Activated naive CD8-positive, alpha-beta T cell treated with anti-CD3 and anti-CD28 coated beads, Interleukin-2, amount 10 ng/mL, durations not matched to agents 7 days and 5 days (primary cell): ENCODE measurements at places on chromosomes 6 and 20. TPM values are rescaled to one million over a fixed set of nuclear protein-coding genes. Genes with fewer than 3 reads are reported as not detected.

Gene SYNCRIP
- total RNA-seq = 94.4 TPM

Gene KIF13A
- 0.54 TPM for total RNA-seq

Gene OR2H1
- total RNA-seq = not detected

Gene MACROD2
- total RNA-seq = not detected

Gene PTGIS
- total RNA-seq = 0.37 TPM

Gene TFAP2D
- total RNA-seq = not detected

DNA sequence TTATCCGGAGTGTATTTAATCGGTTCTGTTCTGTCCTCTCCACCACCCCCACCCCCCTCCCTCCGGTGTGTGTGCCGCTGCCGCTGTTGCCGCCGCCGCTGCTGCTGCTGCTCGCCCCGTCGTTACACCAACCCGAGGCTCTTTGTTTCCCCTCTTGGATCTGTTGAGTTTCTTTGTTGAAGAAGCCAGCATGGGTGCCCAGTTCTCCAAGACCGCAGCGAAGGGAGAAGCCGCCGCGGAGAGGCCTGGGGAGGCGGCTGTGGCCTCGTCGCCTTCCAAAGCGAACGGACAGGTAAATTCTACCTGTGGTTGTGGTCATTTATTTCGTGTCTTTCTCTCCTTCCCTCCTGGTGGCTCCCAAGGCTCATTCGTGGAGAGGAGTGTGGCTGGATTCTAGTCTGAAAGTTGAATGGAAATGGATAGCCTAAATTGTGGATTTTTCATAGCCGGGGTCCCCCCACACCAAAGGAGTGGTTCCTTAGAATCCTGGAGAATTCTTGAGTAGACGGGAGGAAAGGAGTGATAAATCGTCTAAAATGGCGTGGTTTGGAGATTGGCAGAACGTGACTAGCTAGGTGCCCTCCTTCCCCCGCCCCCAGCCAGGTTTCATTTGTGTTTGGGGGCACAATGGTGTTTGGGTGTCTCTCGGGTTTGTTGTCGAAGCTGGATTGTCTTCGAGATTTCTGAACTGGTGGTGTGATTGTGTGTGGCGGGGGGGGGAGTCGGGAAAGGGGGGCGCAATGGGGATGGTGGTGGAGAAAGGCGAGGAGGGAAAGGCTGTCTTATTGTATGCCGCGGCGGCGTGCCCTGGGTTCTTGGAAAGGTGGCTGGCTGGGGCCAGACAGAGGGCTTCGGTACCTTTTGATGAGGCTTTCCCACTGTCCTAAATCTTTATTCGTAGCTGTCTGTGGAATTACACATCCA, 673 bp downstream of the MARCKS start:
- H3K4me1 ChIP-seq = peaks cover 18% of the 10 kb centered on the region
- H3K27ac ChIP-seq = no peak overlapping the region
- H3K4me3 ChIP-seq = no peak overlapping the region
- no peaks in the 10 kb centered on the region for H3K36me3 ChIP-seq
- peaks cover 55% of the 10 kb centered on the region for H3K27me3 ChIP-seq

DNA sequence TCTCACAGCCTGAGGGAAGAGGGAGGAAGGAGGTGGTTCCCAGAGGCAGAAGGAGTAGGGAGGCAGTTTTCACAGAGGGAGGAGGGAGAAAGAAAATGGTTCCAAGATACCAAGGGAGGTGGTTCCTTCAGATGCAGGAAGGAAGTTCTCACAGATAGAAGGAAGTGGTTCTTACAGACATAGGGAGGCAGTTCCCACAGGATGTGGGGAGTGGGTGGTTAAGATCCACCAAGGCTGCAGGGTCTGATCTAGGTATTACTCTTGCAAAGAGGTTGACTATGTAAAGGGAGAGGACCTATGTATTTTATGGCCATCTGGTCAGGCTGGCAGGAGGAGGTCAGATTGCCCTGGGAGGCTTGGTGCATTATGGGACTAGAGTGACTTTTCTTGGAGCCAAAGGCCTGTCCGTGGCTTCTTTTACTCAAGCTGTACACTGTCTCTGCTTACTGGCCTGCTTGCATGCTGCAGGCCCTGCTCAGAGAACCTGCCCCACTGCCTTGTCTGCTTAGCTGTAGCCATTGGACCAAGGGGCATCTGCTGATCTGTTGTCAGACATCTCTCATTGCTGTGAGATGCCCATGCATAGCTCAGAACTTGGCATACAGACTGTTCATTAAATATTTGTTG, 283.7 kb downstream of the DHX35 start:
- peaks cover 19% of the 10 kb centered on the region for H3K27me3 ChIP-seq
- peaks cover 26% of the 10 kb centered on the region for H3K4me1 ChIP-seq
- H3K27ac ChIP-seq = peak overlapping the region; percentile 66
- peak; percentile 36 for DNase-seq

DNA sequence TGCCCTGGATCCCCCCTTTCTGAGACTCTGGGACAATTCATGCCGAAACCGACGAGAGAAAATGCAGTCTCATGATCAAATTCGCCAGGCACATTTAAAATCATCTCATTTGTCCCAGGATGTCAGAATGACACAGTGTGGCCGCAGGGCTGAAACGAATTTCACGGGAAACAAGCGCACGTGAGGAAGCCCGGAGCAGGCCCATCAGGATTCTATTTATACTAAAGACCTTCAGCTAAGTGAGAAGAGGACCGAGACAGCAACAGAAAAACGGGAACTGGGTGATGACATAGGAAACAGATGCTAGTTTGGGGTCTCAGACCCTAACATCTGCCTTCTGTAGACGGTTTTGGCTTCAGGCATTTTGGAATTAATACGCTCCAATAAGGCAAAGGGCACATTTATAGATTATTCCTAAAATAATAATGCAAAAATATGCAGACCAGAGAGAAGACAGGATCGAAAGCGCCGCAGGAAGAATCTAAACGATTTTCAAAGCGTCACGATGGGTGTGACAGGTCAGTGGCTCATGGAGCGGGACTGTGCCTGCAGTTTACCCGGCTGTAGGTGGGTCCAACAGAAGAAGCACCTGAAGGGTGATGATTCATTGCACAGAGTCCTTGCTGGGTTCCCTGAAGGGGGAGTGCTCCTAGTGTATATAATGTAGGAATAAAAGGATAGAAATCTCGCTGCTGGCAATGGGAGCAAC, 80.8 kb upstream of the MPC1 start:
- H3K27ac ChIP-seq = no peak overlapping the region
- no peak for DNase-seq
- H3K4me1 ChIP-seq = no peaks in the 10 kb centered on the region
- peaks cover 2% of the 10 kb centered on the region for H3K27me3 ChIP-seq

DNA sequence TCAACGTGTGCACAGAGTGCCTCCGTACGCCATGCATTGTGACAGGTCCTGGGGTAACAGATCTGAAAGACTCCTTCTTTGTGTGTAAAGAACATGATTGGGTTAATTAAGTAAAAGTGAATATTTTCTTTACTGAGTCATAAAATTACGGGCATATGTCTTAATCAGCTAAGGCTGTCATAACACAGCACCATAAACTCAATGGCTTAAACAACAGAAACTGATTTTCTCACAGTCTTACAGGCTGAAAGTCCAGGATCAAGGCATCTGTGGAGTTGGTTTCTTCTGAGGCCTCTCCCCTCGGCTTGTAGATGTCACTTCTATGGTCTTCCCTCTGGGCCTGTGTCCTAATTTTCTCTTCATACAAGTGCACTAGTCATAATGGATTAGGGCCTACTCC, 176.9 kb downstream of the MTFR2 start:
- peaks cover 6% of the 10 kb centered on the region for H3K27me3 ChIP-seq
- DNase-seq = no peak
- no peak overlapping the region for H3K27ac ChIP-seq

- no peaks in the 10 kb centered on the region for H3K27me3 ChIP-seq
- H3K36me3 ChIP-seq = peaks cover 5% of the 10 kb centered on the region
- H3K27ac ChIP-seq = no peak overlapping the region
- DNase-seq = no peak
Measured at GRCh38 chr6:18215436-18215835, 48.9 kb downstream of the DEK start.

- peak overlapping the region; percentile 89 for H3K4me3 ChIP-seq
- peaks cover 54% of the 10 kb centered on the region for H3K4me1 ChIP-seq
- peak overlapping the region; percentile 98 for H3K27ac ChIP-seq
Measured at GRCh38 chr6:26170181-26170580, 83.0 kb downstream of the HFE start.

DNA sequence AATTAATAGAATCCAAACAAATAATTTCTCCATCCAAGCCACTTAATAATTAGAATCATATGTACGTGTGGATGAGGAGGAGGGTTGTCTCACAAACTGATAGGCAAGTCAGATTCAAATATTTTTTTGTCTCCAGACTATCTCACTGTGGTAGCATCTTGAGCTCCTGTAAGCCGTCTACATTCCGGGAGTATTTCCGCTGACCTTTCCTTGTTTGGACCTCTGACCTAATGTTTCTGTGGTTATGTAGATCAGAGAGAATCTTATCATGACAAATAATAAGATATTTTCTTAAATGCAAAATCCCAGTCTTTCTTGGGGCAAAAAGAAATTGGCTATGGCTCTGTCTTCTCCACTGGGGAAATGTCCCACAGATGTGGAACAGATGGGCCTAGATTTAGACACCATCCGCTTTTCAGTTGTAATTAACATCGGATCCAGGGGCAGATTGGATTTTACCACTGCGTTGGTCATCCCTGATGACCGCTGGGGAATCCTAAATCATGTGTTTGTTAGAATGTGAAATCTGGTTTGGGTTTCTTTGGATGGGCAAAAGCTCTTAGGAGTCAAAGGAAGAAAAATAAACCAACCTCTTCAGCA, 197.1 kb upstream of the RIN2 start:
- no peaks in the 10 kb centered on the region for H3K27me3 ChIP-seq
- H3K4me3 ChIP-seq = no peak overlapping the region

GRCh38 chr6:44269921-44270525, at the start of gene TMEM151B:
TSS of gene TMEM151B (plus strand) at chr6:44270450. CDS start at chr6:44270743, 293 bp downstream.
- DNase-seq = no peak
- H3K27ac ChIP-seq = no peak within 1 kb of the TSS
- no peaks in the 10 kb centered on the region for H3K36me3 ChIP-seq

GRCh38 chr20:23143098-23143497, 57.0 kb upstream of the CD93 start:
- peak overlapping the region; percentile 22 for H3K27ac ChIP-seq
- peaks cover 33% of the 10 kb centered on the region for H3K4me1 ChIP-seq
- no peak for DNase-seq
- no peaks in the 10 kb centered on the region for H3K36me3 ChIP-seq
- H3K4me3 ChIP-seq = peak overlapping the region; percentile 23

DNA sequence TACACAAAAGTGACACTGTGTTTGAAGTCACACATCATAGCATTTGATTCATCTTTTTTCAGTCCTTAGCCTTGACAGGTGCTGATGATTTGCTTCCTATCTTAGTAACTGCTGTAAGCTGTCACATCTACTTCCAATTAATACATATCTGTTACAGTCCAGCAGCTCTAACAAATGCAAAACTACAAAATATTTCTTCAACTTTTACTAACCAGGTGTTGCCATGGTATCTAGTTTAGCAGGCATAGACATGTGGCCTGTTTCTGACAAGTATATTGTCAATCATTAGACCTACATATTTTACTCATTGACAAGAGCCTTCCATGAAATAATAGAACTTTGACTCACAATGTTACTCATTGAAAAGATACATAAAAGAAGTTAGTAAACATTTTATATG, 1159.7 kb downstream of the GRIK2 start:
- H3K27me3 ChIP-seq = no peaks in the 10 kb centered on the region
- no peak overlapping the region for H3K4me3 ChIP-seq
- no peaks in the 10 kb centered on the region for H3K4me1 ChIP-seq
- DNase-seq = no peak
- H3K27ac ChIP-seq = no peak overlapping the region

DNA sequence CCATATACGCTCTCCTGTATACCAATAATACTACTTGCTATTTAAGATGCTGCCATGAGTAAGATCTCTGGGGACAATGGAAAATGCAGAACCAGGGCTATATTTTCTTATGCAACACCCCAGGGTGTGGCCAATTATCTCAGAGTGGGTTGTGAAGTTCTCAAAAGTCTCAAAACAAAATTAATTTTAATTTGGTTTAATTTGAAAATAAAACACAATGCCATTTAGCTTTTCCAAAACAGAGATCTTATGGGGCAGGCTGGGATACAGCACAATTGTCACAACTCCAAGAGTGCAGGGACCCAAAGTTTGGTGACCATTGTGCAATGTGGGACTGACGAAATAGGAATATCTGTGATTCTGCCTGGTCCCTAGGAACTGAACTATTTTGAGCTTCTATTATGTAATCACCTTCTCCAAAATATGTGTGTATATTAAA, 43.1 kb downstream of the MBOAT1 start:
- peaks cover 19% of the 10 kb centered on the region for H3K4me1 ChIP-seq
- no peak for DNase-seq
- no peak overlapping the region for H3K4me3 ChIP-seq
- no peaks in the 10 kb centered on the region for H3K27me3 ChIP-seq
- H3K27ac ChIP-seq = no peak overlapping the region

DNA sequence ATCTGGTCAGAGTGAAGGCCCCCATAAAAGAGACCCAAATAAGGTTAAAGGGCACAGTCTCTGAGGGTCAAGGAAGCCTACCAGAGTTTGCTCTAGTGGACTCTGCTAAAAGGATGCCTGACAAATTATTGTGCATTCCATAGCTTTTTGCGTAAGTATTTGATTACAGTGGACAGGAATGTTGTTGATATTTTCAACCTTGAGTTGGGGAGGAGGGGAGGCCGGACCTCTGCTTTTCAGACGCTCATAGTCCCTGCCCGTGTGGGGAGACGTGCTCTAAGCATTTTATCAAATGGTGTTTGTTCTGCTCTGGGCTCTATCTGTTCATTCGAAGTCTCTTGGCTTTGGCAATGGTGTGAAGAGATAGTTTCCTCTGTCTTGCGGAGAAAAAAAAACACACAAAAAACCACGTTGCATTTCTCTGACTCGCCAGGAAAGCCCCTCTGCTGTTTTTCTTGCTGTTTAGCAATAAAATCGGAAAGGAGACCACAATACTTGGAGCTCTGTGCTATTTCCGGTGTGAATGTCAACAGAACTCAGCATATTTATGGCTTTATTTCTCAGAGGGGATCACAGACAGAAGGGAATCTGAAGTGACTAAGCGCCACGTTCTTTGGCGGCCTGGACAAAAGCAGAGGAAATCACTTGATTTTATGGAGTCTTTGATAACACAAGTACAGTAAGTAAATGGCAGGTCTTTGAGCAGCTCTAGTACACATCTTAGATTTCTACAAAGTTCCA, 159.8 kb downstream of the ZFP64 start:
- H3K27ac ChIP-seq = no peak overlapping the region
- no peak for DNase-seq
- H3K4me3 ChIP-seq = peak overlapping the region; percentile 23
- no peaks in the 10 kb centered on the region for H3K36me3 ChIP-seq
- H3K27me3 ChIP-seq = no peaks in the 10 kb centered on the region

DNA sequence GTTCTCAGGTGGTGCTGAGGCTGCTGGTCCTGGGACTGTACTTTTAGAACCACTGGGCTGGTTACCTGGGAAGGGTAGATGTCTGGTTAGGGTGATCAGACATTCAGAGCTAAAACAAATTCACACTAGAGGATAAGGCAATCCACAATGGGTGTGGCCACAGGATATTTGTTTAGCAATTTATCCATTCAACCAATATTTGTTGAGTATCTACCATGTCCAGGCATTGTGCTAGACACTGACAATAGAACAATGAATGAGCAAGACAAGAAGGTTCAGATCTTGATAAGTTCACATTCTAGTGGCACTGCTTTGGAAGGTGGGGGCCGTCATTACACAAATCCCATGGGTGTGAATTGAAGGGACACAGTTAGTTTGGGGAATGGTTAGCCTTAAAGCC, 131.7 kb downstream of the BCAS1 start:
- H3K4me1 ChIP-seq = peaks cover 54% of the 10 kb centered on the region
- no peak overlapping the region for H3K4me3 ChIP-seq
- H3K27me3 ChIP-seq = no peaks in the 10 kb centered on the region
- H3K27ac ChIP-seq = peak overlapping the region; percentile 13
- DNase-seq = no peak
